ENCODE measurements at places on chromosomes 11 and 22.

DNA sequence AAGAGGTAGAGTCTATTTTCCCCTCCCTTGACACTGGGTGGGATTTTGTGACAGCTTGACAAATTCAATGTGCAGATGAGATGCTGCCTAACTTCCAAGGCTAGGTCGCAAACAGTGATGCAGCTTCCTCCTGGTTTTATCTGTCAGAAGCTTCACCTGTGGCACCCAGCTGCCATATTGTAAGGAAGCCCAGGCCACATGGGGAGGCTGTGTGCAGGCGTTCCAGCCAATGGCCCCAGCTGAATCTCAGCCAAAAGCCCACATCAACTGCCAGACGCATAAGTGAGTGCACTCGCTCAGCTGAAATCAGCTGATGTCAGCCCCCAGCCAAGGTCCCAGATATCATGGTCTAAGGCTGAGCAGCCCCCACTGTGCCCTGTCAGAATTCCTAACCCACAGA lies 24.8 kb upstream of the LINC01488 start:
- no peak for DNase-seq

GRCh38 chr11:78010755-78011154 lies 12.3 kb downstream of the KCTD14 start:
- no peak for DNase-seq

- DNase-seq = no peak
These were observed 1.9 kb upstream of the FAT3 start for GRCh38 chr11:92222701-92223100.

- DNase-seq = no peak
These were observed 385.1 kb downstream of the BUD13 start for GRCh38 chr11:116387641-116388040.

- peak; percentile 11 for DNase-seq
These were observed 371.6 kb downstream of the CADM1 start for GRCh38 chr11:115132436-115133228.

DNA sequence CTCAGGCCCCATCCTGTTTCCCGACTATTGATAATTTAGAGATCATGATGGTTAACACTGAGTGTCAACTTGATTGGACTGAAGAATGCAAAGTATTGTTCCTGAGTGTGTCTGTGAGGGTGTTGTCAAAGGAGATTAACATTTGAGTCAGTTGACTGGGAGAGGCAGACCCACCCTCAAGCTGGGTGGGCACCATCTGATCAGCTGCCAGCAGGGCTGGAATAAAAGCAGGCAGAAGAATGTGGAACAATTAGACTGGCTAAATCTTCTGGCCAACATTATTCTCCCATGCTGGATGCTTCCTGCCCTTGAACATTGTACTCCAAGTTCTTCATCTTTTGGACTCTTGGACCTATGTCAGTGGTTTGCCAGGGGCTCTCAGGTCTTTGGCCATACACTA lies 1170.0 kb upstream of the CNTN5 start:
- DNase-seq = no peak

GRCh38 chr11:60528934-60529333 lies 13.7 kb downstream of the MS4A13 start:
- no peak for DNase-seq

- peak; percentile 21 for DNase-seq
These were observed 102.4 kb upstream of the FSHB start for GRCh38 chr11:30128269-30128932.

DNA sequence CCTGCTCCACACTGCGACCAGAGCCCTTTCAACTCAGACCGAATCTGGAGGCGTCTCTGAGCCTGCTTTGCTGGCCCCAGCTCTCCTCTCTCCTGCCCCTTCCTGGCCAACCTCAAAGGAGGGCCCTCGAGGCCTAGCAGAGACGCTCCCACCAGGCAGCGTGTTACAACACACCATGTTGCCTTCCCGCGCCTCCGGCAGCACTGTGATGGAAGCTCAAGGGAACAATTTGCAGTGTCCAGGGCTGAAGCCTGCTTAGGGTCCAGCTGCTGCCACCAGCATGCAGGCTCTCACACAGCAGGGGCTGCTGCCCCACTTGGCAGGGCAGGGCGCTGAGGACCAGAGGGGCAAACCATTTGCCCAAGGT lies 18.4 kb downstream of the LINC01488 start:
- DNase-seq = no peak

DNA sequence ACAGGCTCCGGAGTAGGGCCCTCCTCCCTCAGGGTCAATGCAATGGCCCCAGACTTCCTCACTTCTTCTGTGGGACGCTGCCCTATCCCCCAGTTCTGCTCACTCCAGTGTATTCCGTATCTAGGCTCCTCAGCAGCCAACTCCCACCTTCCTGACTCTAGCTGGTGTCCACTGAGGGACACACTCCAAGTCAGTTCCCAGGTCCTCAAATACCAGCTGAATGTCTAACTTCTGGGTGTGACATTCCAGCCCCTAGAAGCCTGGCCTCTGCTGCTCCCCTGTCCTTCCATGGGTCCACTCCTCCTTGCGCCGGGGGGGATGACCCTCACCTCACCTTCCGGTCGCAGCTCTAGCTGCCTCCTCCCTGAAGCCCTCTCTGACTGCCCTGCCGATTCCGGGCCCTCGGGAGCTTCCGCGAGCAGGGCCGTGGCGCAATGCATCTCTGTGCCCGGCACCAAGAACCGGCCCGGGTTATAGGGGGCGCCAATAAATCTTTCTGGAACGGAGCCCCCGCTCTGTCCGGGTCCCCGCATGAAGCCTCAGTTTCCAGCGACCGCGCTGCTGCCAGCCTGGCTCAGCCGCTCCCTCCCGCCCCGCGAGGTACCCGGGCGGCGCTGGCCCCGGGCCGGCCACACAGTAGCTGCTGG lies 15.4 kb downstream of the BAD start:
- DNase-seq = no peak

DNA sequence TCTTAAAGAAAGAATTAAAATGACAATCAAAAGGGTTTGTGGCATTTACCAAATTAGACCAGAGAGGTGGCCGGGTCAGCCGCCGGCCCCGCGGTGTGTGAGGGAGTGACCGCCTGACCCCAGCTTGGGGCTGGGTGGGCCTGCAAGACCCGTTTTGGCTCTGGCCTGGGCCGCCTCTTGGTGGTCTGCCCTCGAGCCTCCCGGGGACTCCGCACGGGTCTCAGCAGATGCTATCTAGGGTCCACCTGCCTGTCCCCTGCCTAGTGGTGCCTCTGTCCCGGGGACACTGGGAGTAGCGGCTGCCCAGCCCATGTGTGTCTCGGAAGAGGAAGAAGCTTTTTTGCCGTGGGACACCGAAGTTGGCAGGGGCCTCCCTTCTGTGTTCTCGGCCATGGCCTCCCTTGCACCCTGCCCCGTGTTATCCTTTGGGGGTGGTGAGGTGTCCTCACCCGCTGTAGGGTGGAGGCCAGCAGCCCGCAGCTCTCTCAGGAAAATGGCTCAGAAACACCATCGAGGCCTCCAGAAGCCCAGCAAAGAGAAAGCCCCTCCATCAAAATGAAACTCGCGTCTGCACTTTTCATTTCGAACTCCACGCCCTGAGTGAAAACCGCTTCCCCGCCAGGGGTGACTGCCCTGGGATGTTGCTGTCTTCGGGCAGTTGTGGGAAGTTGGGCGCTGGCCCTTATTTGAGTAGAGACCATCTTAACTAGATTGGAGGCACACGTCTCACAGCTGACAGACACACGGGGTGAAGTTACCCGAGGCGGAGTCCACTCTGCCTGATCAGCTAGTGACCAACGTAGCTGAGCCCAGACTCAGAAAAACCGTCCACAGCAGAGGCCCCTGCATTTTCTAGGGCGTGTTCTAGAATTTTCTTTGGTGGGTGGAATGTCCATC lies 8.0 kb downstream of the CCND1 start:
- no peak for DNase-seq

Measured in Jurkat, Clone E6-1 (cell line).